ENCODE measurements at places on chromosomes 3 and 15.
A peak's percentile ranks its signal among the peaks of the same experiment; 100 is the strongest.

GRCh38 chr3:20930034-20930433 lies 744.0 kb upstream of the SGO1 start:
- peak; percentile 27 for DNase-seq

- no peak for DNase-seq
Observed at GRCh38 chr3:193837347-193837827, 244.4 kb downstream of the OPA1 start.

DNA sequence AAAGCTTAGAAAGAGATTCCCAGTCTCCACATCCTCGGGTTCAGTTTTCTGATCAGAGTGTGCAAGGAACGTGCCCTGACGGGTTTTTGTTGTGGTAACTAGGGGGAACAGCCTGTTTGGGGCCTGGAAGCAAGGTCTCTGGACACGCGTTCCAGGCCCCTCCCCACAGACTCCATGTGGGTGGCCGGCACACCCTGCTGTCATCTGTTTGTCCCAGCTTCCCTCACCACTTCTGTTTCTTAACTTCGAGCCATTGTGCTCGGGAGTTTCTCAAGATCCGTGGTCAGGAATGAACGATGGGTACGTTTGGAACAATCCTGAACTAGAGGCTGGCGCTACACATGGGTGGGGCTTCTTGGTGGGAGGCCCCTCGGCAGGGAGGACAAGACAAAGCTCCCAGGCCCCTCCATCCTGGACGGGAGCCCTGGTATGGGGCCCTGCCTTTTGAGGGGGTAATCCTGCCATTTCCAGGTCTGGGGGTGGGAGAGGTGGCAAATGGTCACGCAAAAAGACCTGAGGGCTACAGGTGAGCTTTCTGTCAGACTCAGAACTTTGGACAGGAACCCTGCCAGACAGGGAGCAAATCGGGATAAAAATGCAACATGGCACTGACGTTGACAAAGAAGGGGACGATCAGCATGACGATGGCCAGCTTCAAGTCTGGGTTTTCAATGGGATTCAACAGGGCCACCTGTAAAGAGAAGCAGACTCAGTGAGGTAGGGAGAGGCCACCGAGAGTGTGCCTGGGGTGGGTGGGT lies 8.5 kb upstream of the MUSTN1 start:
- DNase-seq: no peak

- DNase-seq: no peak
Observed at GRCh38 chr3:116141724-116142123, 303.6 kb downstream of the LSAMP start.

- no peak for DNase-seq
Observed at GRCh38 chr3:128177865-128178264, 24.6 kb downstream of the EEFSEC start.

GRCh38 chr15:79878078-79878705 lies 18.6 kb downstream of the MTHFS start:
- DNase-seq: no peak

DNA sequence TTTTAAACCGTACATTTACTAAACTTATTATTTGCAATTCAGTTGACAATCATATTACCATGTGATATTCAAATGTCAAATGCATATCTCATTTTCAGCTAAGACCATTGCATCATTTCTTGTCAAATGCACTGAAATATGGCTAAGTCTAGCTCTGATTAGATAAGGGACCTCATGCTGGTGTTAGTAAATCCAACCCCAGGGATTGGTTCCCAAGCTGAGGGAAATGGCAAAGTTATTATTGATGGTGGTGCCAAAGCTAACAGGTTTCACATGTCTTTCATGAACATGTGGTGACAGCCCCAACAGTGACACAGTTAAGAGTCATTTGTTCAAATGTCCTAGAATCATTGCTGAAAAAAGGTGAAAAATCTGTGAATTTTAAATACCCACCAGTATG lies 641.1 kb downstream of the MECOM start:
- no peak for DNase-seq

- DNase-seq: no peak
Observed at GRCh38 chr3:69651765-69652164, 87.5 kb upstream of the MITF start.

DNA sequence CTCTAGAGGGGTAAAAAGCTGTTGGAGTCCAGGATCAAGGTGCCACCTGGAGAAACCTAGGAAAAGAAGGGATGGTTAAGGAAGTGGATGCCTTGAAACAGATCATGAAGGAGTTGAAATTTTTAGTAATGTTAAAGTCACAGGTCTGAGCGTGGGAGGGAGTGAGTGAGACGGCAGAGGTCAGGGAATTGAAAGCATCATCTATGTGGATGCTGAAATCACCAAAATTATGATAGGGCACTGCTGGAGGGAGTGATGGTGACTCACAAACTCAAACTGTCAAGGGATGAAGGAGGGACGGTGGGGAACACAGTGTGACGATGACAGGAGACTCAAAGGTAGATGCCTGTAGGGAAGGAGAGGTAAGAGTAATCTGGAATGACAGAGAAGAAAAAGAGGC lies 205.7 kb downstream of the OSBPL10 start:
- DNase-seq: no peak
